ENCODE measurements at places on chromosomes 7 and 10.
A peak's percentile ranks its signal among the peaks of the same experiment; 100 is the strongest.

- no peak for DNase-seq
These were observed 4.4 kb upstream of the LZTS2 start for GRCh38 chr10:100995181-100995580.

- DNase-seq, result no peak
These were observed 44.8 kb upstream of the DNAAF5 start for GRCh38 chr7:681551-682307.

- DNase-seq, result peak; percentile 41
These were observed 51.8 kb downstream of the GALNT11 start for GRCh38 chr7:152076940-152077933.

- no peak for DNase-seq
These were observed 1.6 kb downstream of the ACHE start for GRCh38 chr7:100893910-100894721.

DNA sequence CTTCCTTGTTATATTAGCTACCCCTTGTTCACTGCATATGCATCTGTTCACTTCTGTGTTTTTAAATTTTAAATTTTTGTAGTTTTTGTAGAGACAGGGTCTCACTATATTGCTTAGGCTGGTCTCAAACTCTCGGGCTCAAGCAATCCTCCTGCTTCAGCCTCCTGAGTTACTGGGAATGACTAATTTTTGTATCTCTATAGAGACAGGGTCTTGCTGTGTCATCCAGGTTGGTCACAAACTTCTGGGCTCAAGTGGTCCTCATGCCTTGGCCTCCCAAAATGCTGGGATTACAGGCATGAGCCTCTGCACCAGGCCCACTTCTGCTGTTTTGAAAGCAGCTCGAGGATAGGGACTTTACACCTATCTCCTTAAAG is 64.6 kb downstream of the PRTFDC1 start:
- DNase-seq, result no peak

DNA sequence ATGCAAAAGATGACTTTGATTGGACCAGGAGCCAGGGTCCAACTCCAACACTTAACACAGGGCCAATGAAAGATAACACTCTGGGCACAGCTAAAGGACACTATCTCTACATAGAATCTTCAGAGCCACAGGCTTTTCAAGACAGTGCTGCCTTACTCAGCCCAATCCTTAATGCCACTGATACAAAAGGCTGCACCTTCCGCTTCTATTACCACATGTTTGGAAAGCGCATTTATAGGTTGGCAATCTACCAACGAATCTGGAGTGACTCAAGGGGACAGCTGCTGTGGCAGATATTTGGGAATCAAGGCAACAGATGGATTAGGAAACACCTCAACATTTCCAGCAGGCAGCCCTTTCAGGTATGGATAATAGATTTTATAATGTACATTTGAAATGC is 160.7 kb downstream of the MALRD1 start:
- no peak for DNase-seq

DNA sequence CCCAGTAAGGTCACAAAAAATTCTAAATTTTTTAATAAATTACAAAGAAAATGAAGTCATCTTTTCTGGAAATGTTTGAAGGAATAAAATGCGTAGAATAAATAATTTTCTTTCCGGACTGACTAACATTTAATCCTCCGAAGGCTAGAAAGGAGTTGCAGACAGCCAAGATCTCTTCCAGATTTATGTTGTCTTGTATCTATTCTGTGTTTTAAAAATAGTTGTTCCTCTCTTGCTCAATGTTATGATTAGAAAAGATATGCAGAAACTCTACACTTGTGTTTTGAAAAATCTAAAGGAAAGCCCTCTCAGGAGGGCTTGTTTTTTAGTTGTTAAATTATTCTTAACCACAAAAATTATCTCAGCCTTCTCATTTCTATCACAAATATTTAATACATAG is 70.7 kb downstream of the MACC1 start:
- peak; percentile 17 for DNase-seq

DNA sequence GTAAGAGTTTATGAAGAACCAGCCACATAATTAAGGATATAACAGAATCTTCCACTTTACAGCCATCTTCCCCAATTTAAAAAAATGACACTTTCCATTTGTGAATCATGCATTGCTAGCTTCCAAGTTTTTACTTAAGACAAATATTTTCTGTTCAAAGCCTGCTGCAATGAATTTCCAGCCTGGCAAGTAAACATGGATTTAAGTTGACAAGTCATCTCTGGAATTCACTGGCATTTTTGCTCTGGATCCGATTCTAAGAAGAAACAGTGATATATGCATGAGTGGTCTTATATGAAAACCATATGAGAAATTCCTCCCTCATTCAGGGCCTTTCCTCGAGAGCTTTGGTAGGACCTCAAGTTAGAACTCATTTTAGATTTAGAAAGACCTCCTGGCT is 116.1 kb upstream of the CDCA7L start:
- DNase-seq, result peak; percentile 6

DNA sequence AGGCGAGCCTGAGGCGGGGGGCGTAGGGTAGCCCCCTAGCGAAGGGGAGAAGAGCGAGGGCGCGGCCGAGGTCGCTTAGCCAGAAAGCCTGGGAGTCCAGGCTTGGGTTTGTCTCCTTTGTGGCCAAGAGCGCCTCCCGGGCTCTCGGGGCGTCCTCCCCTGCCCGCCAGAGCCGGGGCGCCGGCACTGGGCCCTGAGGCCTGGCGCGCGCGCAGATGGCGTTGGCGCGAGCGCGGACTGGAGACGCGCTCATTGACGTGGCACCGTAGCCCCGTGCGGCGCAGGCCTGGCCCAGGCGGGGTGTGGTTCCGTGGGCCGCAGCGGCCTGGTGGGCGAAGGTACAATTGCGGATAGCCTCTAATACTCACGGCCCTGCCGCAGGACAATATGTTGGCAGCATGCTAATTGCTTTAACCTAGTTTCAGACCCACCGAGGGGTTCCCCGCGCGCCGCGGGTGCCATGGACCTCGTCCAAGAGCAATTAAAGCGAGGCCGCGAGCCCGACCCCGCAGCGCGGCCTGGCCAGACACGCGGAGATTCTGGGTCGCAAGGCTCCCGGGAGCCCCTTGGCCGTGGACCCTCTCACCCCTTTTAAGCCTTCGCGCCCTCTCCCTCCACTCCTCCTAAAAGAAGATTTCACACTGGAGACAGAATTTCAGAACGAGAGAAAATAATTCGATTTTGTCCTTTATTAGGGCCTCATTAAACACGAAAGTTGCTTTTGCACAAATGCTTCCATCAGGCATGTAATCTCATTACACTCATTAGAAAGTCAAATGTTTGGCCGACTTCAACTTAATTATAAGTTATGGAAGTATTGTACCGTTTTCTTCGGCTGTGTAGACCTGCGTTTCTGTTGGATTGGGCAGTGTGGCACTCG is 3.1 kb downstream of the PTF1A start:
- DNase-seq, result no peak
